Stimulated activated CD4-positive, alpha-beta T cell treated with anti-CD3 and anti-CD28 coated beads, Interleukin-4, amount 100 ng/mL, for 48 hours (primary cell): ENCODE measurements at places on chromosomes 7 and 10.

GRCh38 chr10:132973903-132974241 is 31.5 kb upstream of the CFAP46 start:
- DNase-seq: no peak

DNA sequence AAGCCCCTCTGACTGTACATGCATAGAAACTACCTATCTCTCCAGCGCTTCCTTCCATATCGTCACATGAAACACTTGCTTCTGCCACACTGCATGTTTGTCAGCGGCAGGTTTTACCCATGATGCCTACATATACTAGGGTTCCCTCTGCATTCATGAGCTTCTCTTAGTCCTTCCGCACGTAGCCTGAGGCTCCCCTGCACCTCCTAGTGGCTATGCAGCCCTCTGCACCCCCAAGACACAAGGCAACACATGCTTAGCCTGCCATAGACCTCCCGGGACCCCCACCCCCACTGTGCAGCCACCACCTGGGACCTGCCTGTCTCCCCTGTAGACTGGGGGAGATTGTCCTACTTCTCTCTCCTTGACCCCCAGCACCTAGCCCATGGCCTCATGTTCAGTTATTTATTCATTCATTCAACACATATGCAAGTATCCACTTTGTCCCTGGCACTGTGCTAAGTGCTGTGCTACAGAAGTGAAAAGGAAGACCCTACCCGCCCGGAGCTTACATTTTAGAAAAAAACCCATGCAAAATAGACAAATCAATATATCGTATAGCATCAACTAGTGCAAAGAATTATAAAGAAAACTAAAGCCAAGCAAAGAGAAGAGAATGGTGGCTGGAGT is 23.5 kb downstream of the TMEM273 start:
- peak; percentile 40 for DNase-seq

DNA sequence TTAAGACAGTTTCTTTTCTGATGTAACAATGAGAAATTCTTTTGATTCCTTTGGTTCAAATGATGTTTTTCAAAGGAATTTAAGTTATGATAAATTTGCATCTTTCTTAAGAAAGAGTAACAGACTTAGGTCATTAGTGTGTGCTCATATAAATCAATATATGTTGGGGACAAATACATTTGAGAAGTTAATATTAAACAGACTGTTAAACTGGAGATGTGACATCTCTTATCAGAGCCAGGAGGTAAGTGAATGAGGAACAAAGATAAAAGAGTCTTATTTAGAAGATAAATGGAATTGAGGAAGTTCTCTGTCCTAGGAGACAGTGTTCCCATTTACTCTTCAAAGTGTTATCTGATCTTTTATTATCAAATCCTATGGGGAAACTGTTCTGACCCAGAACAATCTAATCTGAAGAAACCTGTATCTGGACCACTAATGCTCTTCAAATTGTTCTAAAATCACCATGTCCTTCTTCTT is 104.8 kb upstream of the LAMB4 start:
- DNase-seq: no peak

DNA sequence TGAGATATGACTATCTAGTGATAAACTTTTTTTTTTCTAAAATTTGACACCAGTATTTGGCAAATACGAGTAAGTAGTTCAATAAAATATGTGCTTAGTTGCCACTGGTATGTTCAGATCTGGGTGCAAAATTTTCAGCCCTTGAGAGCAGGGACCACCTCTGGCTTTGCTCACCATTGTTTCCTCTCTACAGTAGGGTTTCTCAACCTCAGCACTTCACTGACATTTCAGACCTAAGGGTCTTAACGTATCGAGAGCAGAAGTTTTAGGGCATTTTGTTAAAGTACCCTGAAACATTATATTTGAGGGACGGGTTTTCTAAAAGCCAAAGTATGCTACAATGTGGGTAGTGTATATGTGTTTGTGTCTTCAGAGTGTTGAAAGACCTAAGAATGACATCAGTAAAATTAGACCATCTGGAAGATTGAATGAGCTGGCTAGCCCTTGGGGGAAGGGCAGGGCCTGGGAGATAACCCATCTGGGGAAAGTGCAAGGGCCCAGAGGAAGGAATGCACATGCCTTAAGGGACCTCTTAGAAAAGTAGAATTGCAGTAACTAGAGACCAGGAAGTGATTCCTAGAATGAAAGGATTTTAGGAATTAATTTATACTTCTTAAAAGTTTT is 11.8 kb downstream of the BZW2 start:
- no peak for DNase-seq

- DNase-seq: no peak
Measured at GRCh38 chr7:69062020-69062765, 536.1 kb upstream of the AUTS2 start.

GRCh38 chr7:66683770-66684123 is 55.1 kb downstream of the KCTD7 start:
- no peak for DNase-seq

- DNase-seq: no peak
Measured at GRCh38 chr10:75049316-75050148, 61.9 kb upstream of the SAMD8 start.

GRCh38 chr10:14024329-14025202 is 306.2 kb downstream of the FRMD4A start:
- no peak for DNase-seq

- no peak for DNase-seq
Measured at GRCh38 chr10:36446881-36447280, 678.5 kb upstream of the ANKRD30A start.

DNA sequence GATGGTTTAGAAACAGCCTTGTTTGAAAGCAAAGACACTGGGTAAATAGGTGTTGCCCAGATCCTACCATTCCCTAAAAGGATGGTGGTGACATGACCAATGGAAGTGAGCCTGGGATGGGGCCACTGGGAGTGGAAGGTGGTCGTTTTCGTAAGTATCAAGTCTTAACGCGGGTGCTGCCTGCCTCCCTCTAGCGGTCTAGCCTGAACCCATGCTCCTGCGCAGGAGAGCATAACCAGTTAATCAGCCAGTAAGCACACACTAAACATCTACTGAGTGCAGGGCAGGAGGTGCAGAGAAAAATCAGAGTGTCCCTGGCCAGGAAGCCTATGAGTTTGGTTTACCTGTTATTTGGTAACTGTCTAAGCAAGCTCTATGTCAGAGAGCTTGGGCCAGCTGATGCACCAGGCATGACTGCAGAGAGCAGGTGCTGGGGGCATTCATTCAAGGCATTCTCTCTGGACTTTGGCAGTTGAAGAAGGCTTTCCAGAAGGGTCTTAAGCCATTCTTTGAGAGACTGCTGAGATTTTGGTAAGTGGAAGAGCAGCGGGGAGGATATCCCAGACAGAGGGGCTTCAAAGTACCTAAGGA is 930 bp downstream of the GARIN1A start:
- DNase-seq: no peak

- DNase-seq: no peak
Measured at GRCh38 chr7:111081546-111082267, 9.2 kb upstream of the LRRN3 start.

GRCh38 chr10:17744341-17744861 is 7.6 kb upstream of the TMEM236 start:
- DNase-seq: no peak

GRCh38 chr10:112446055-112446854 is 459 bp downstream of the ZDHHC6 start:
- DNase-seq: no peak

- DNase-seq: no peak
Measured at GRCh38 chr7:44201813-44202212, 1.0 kb downstream of the YKT6 start.

DNA sequence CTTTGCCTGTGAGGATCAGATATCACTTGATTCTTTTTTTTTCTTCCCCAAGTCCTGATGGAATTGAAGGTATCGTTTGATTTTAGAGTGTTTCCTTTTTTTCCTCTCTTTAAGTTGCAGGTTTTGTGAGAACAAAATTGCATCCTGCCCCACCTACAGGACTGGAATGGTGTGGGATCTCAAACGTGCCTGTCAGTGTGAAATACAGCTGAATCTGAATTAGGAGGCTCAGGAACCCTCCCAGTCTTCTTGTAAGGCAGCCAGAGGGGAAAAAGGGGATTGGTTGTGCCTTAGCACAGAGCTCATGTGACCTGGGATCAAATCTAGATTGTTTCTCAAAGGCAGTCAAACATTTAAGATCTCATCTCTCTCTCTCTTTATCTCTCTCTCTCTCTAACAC is 32.7 kb upstream of the KLHL7 start:
- no peak for DNase-seq

GRCh38 chr7:125491137-125491536 is 561.5 kb upstream of the POT1 start:
- DNase-seq: no peak

DNA sequence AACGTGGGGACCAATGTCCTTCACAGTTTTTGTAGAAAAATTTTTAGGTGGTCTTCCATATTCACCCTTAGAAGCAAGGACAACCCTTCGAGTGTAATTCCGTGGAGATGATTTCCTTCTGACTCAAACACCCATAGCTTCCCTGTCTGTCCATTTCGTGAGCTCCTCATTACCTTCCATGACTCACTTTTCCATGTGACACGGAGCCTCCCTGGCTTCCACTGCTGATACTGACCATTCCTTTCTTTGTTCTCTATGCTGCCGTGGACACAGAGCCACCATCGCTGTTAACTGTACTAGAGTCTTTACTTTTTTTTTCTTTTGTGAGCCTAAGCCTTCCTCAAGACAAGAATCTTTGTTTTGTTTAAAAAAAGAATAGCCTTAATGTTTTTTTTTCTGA is 12.5 kb upstream of the ARMS2 start:
- DNase-seq: no peak

GRCh38 chr7:106614751-106615150 is 46.2 kb downstream of the CCDC71L start:
- no peak for DNase-seq

DNA sequence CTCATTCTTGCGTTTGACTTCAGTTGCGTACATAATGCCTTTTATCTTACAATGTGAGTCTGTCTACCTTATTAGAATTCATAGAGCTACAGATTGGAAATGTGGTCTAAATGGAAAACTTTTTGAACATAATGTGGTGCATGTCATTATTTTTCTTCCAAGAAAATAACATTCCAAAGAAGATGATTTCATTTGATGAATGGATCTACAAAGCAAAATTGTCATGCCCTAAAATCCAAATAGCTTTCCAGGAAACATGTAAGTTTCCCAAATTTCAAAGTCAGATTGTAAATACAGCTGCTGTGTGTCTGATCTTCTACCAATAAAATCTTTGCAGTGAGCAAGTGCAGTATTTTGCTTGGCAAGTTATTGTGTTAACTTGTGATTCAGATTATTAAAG is 101.8 kb upstream of the FZD8 start:
- DNase-seq: no peak

GRCh38 chr7:90290244-90291113 is 30.6 kb downstream of the FAM237B start:
- DNase-seq: no peak

DNA sequence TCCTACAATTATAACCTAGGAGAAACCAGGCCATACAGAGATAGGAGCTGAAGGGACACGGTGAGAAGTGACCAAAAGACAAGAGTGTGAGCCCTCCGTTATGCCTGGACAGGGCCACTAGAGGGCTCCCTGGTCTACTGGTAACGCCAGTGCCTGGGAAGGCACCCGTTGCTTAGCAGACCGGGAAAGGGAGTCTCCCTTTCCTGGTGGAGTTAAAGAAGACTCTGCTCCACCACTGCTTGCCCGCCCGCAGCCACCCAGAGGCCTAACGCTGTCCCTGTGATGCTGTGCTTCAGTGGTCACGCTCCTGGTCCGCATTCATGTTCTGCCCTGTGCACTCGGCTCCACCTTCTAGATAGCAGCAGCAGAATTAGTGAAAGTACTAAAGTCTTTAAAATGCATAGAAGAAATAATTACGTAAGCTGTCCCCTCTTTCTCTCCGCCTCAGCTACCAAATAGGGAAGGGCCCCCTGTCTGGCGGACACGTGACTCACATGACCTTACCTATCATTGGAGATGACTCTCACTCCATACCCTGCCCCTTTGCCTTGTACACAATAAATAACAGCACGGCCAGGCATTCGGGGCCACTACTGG is 34.8 kb downstream of the GRID2IP start:
- peak; percentile 61 for DNase-seq

DNA sequence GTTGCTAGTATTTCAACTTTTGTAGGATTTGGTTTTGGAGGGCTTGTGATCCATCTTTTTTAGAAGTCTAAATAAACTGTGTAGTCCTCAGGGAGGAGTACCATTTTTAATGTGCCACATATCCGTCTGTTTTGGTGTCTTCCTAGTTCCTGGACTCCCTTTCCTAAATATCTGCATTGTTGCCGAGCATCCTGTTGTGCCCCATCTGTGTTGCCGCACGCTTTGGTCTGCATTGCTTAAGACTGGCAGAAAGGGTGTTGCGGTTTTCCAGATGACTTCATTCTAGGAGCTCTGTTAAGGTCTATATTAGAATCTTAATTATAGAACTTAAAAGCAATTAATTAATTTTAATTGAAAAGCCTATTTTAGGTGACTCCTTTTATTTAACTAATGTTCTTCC is 49.4 kb downstream of the RBM33 start:
- DNase-seq: no peak

- DNase-seq: no peak
Measured at GRCh38 chr7:151823566-151824372, 53.1 kb downstream of the PRKAG2 start.

DNA sequence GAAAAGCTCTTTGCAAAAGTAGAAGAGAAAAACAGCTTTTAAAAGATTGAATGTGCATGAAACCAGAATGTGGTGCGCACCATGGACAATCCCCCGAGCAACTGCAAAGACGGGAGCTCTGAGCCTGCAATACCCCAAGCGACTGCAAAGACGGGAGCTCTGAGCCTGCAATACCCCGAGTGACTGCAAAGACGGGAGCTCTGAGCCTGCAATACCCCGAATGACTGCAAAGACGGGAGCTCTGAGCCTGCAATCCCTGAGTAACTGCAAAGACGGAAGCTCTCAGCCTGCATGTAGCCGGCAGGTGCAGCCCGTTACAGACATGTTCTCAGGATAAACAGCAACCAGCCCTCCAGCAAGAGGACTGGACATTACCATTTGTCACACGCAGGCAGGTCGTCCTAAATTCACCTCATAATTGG is 6.2 kb downstream of the ZNF775 start:
- DNase-seq: no peak

- DNase-seq: no peak
Measured at GRCh38 chr7:110186334-110186733, 904.6 kb upstream of the LRRN3 start.

DNA sequence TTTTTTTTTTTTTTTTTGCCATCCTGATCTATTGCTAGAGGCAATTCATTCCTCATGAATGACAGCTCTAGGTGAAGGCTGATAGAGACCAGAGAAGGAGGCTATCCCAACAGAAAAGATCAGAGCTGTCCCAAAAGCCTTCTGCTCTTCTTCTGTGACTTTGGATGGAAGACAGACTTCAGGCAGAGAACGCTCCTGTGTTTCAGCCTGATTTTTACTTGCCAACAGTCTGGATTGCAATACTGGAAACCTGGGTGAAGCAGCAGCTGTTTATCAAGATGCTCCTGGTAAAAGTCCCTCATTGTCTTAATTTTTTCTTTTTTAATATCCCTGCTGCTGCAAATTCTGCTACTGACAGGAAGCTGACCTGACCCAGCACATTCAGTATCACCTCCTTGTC is 219.5 kb downstream of the CCDC3 start:
- no peak for DNase-seq

DNA sequence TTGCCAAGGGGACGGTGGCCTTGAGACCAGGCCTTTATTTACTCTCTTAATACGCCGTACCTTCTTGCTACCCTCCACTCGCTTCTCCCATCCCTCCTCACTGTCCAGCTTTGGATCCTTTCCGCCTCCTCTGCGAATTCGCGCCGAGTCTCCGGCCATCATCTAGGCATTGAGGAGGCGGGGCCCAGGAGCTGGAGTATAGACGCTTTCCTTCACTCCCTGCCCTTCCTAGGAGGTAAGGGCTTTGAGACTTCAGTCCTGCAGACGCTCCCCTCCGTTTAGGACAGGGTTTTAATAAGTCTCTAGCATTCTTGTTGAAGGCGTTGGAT is 538 bp downstream of the TFAM start:
- peak; percentile 6 for DNase-seq
